Activated CD4-positive, alpha-beta T cell treated with anti-CD3 and anti-CD28 coated beads, Interleukin-2, amount 50 U/mL, for 24 hours (primary cell): ENCODE measurements at places on chromosomes 3 and 15.

- DNase-seq: no peak
Observed at GRCh38 chr3:86740751-86741150, 250.2 kb downstream of the VGLL3 start.

DNA sequence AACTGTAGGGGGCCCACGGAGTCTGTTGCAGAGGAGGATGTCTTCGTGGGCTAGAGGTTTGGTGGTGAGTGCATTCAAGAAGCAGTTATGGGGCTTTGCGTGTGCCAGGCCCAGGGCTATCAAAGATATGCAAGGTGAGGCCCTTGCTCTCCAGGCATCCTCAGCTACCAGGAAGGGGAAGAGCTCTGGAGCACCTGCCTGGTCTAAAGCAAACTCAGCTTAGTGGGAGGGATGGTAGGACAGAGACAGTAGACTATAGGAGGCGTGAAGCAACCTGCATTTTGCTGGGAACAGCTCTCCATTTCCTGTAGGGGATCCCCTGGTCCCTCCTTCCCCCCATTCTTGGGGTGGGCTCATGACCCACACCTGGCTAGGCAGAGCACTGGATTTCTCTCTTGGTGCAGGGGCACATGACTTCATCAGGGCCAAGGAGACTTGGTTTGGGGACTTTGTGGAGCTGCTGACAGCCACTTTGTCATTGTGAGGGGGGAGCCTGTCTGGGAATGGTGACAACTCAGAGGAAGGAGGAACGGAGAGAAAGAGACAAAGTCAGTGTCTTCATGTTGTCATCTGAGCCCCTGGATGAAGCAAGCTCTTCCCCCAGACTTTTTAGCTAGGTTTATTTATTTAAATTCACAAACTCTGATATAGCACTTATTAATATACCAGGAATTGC, 8.6 kb upstream of the EEFSEC start:
- DNase-seq: no peak

GRCh38 chr3:13863382-13863952, 16.4 kb downstream of the WNT7A start:
- no peak for DNase-seq

DNA sequence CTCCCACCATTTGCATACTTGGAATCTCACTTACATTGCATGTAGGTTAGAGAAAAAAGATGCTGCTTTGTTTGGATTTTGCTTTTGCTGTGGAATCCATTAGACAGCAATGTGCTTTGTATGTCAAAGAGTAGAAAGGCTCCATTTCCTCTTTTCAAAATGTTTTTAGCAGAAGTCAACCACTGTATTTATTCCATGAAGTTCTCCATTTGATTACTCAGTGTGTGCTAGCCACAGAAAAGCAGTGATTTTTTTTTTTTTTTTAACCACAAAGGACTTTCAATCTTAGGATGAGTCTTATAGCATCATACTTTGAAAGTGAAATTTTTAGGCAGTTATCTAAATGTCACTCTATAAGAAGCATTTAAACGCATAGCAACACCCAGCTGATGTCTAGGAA, 285.0 kb upstream of the ADAMTS9 start:
- no peak for DNase-seq

DNA sequence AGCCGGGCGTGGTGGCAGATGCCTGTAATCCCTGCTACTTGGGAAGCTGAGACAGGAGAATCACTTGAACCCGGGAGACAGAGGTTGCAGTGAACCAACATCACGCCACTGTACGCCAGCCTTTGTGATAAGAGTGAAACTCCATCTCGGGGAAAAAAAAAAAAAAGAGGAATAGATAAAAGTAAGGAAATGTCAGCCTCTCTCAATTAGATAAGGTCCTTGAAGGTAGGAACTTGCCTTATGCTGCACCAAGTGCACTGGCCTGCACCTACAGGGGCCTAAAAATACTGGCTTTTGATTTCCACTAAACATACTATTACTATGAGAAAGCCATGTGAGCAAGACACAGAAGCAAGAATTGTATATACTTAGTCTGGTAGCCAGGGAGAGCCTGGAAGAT, 7.1 kb downstream of the RAF1 start:
- no peak for DNase-seq

GRCh38 chr3:40845447-40845846, 320.7 kb downstream of the ZNF621 start:
- DNase-seq: no peak
